NAMALWA (cell line): ENCODE measurements at places on chromosomes 16 and 17.

GRCh38 chr16:64869781-64870180, 252.1 kb downstream of the CDH11 start:
- no peak for DNase-seq

DNA sequence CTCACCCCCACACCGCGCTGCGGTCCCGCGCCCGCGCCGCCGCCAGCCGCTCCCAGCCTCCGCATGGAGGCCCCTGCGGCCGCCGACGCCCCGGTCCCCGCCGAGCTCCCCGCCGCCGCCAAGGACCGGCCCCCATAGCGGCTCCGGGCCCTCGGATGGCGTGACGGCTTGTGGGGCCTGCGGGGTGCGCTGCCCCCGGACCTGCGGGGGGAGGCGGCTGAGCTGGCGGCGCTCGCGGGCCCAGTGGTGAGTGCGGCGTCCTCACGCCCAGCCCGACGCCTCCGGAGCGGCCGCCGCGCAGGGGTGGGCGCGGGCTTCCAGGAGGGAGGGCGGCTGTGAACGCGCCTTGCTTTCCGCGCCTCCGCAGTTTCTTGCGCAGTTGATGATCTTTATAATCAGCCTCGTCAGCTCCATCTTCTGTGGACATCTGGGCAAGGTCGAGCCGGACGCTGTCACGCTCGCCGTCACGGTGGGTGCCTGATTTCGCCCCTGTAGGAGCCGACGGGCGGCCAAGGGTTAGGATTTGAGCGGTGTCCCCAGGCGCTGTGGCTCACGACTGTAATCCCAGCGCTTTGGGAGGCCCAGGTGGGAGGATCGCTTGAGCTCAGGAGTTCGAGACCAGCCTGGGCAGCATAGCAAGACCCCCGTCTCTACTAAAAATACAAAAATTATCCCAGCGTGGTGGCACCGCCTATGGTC, 46.4 kb downstream of the SLC47A1 start:
- DNase-seq = no peak

GRCh38 chr16:12178251-12178990, 201.9 kb downstream of the SNX29 start:
- no peak for DNase-seq

DNA sequence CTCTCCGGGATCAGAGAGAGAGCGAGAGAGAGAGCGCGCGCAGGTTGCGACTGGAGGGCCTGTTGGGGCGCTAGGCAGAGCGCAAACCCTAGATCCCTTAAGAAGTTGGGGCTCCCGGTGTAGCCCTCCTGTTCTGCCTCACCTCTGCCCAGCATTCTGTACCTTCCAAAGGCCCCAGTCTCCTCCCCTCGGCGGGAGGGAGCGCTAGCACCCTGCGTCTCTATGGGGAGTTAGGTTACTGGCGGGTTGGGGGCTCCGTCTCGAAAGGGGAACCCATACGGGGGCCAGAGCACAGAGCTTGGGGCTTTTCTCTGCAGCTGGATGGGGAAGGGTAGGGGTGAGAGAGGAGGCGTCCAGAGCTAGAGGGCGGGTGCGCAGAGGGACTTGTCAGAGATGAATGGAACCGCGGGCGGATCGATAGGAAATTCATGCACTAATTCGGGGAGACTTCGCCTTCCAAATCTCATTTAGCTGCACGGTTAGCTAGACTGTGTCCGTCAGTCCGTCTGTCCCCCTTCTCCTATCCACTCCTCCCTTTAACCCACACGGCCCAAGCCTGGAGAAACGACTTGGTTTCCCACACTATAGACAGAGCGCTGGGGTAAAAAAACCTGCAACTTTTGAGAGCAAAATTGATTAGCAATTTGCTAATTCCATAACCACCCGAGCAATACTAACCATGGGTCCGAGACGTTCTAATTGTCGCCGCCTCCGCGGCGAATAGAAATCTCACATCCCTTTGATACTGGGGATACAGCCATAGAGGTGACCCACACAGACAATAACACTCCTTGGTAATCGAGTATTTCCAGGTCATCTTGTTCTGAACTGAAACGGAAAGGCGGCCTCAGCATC, 693 bp upstream of the HOXB4 start:
- DNase-seq = no peak

DNA sequence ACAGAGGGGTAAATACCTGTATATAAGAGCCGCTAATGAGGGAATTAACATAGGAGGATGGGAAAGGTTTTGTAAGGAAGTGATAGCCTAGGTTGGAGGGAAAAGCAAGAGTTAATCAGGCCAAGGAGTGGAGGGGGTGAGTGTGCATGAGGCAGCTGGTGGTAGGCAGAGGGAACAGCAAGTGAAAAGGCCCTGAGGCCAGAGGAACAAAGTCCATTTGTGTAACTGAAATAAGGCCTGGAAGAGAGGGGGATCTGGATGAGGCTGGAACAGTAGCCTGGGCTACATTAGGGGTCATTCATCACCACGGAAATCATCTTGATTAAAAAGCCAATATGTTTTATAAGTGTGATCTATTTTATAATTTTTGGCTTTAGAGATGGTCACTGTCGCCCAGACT, 45.7 kb downstream of the FZD2 start:
- no peak for DNase-seq

DNA sequence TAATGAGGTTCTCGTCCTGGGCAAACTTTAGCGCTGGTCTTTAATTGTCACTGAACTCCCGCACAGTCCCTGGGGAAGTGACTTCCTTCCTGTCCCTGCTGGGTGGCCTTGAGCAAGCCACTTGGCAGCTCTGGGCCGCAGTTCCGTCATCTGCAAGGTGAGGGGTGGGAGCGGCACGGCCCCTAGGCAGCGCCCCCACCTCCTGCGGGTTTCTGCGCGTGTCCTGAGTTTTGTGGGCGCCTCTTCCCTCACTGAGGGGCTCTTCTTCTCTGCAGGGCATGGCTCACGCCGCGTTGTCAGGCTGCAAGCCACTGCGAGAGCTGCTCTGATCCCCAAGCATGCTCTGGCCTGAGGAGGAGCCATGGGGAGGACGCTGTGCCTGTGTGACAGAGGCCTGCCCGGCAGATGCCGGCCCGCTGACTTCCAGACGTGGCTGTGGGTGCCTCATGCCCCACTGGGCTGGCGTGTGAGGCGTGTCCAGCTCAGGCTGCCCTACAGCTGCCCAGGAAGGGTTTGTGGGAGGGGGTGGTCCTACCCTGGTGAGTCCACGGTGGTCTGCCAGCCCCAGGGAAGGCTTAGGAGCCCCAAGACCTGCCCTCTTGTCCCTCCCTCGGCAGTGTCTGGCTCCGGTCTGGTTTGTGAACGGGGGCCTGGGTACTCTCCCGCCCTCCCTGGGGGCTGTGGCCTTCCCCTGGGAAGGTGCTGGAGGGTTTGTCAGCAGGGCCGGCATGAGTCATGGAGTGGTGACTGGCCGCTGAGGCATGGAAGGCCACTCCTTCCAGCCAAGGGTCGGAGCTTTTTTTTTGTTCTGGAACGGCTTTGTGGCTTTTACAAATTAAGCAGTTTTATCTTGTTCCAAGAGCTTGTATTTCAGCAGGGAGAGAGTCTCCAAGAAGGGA, 182.0 kb downstream of the SEC14L1 start:
- peak; percentile 51 for DNase-seq

DNA sequence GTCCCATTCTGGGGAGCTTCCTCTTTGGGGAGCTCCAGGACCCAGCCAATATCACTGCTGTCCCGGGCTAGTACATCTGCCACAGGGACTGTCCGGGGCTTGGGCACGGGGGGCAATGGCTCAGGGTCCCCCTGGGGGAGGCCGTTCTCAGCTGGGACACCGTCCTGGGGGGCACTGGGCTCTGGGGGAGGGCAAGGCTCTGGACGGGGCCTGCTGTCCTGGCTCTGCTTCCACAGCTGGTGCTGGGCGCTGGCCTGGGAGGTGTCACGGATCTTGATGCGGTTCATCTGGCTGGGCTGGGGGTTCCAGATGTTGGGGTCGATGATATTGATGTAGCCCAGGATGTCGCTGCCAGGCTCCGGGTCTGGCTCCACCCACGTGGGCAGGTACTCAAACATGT, 26.1 kb downstream of the SLC5A10 start:
- no peak for DNase-seq

GRCh38 chr17:43999024-43999423, 5.4 kb upstream of the NAGS start:
- no peak for DNase-seq
